ENCODE measurements at places on chromosomes 1 and 21. TPM values are rescaled to one million over a fixed set of nuclear protein-coding genes. Genes with fewer than 3 reads are reported as not detected.

The ATP1A4 gene
- not detected for total RNA-seq

The DNALI1 gene
- 2.9 TPM for total RNA-seq

The IRF2BP2 gene
- 67.2 TPM for total RNA-seq

The BEST4 gene
- total RNA-seq: not detected

The CRNN gene
- total RNA-seq: not detected

The EPHX1 gene
- 72.3 TPM for total RNA-seq

The LPAR3 gene
- total RNA-seq: 0.58 TPM

The DCST1 gene
- not detected for total RNA-seq

The PANK4 gene
- 12.9 TPM for total RNA-seq

The GPATCH4 gene
- 13.9 TPM for total RNA-seq

The PDZK1 gene
- not detected for total RNA-seq

The MYOG gene
- 8.9 TPM for total RNA-seq

Measured in pericardium fibroblast (primary cell).